ENCODE measurements at places on chromosomes 7 and 10. TPM values are rescaled to one million over a fixed set of nuclear protein-coding genes. Genes with fewer than 3 reads are reported as not detected.
A peak's percentile ranks its signal among the peaks of the same experiment; 100 is the strongest.

- peak; percentile 80 for DNase-seq
These were observed 604 bp downstream of the MXI1 start for GRCh38 chr10:110207805-110208613.

- peak; percentile 11 for DNase-seq
These were observed 69.0 kb downstream of the SEPTIN7 start for GRCh38 chr7:35869810-35870209.

- DNase-seq, result no peak
These were observed 87.3 kb downstream of the LYZL2 start for GRCh38 chr10:30542001-30542894.

DNA sequence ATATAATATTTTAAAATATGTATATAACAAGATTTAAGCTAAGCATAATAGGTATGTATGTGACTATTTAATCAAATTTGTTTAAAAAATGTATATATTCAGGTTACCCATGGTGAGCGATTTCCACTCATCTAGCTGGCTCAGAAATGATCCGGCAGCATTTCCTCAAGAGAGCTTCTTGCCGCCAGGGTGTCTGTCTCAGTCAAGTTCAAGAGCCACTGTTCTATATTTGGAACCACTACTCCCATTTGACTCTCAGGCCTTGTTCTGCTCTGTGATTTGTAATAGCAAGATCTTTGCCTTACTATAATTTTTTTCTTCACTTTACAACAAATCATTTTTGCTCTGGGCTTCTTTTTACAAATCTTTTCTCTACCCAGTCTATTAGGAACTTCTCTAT, 48.7 kb upstream of the CNTNAP2 start:
- DNase-seq, result no peak

DNA sequence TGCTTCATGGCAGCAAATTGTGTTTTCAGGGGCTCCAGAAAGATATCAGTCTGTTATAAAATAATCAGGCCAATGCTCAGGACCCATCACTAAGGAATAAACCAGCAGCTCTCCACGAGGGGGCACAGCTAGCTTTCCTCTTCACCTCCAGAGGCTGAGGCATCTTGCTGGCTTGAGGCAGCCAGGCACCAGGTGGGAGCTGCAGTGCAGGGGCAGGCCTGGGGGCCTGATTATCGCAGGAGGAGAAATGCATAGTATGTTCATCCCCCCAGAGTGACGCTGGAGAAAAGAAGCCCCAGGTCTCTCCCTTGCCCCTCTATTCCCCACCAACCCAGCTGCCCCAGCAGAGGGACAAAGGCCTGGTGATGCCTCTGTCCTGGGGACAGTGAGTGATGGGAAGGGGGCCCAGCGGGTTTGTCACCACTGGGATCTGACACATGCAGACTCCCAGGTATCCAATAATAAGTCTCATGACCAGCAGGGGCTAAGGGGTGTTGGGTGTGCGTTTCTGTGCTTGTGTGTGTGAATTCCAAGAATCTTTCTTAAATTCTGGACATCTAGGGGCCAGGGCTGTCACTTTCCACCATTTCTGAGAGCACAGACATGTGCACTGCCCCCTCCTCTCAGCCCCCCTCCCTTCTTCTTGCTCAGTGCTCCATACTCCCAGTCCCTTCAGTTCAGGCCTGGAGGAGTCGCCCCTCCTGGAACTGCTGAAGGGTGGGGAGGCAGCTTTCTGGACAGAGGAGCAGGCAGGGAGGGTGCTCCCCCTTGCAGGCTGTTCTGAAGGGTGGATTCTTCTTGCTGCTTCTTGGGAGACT, 128.1 kb upstream of the FAM20C start:
- peak; percentile 87 for DNase-seq

The CHCHD2 gene
- 659 TPM for polyA plus RNA-seq

- DNase-seq, result no peak
These were observed 9.2 kb upstream of the UNC5B start for GRCh38 chr10:71203124-71203523.

DNA sequence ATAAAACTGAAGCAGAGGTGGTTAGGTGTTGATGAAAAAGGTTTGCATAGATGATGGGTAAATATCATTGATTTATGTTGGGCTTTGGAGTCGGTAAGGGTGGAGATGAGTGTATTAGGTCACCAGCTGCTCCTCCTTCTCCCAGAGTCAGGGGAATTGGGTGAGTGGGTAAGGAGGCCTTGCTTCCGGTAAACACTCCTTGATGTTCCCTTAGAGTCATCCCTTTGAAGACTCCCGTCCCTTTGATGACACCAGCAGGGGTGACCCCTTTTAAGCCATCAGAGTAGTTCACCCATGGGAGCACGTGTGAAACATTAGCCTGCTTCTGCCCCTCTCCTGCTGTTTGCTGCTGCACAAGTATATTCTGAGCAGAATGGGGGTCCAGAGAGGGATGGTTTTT, 92.2 kb upstream of the DKK1 start:
- DNase-seq, result no peak

DNA sequence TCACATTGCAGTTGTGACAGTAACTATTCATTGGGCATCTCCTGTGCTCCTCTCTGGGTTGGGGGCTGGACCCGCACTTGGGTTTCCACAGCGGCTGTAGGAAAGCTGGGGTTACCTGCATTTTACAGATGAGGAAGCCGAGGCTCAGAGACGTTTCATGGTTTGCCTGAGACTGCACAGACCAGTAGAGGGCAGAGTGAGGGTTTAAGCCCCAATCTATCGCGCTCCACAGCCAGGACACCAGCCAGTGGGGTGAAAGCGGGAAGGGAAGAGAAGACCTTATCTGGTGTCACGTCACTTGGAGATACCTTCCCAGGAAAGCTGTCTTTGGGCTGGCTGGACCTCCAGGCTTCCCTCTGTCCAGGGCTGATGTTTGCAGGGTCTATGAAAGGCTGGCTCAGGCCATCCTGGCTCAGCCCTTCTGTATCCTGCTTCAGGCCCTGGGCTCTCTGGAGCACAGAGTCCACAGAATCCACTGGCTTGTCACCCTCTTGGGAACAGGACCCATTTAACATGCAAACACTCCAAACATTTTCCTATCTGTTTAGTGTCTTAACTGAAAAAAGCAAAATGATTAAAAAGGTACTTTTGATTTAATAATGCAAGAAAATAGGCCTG, 167.7 kb downstream of the EMX2 start:
- no peak for DNase-seq

The HOXA7 gene
- polyA plus RNA-seq, result 7.9 TPM

DNA sequence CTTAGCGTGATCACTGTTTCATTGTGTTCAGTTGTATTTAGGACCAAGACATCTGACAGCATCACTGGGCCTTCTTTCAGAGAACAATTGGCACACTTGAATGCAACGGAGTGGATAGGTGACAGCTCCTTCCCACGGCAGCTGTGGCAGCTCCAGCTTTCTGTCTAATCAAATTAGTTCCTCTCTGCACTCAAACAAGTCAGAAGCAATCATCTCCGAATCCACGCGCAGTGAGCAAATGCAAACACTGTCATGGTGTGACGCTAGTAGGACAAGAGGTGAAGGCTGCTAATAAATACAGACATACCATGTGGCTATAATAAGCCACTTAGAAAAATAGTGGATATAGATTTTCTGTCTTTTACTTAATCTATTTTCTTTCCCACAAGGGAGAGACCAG, 542.4 kb downstream of the ACTR3B start:
- DNase-seq, result no peak
